ENCODE measurements at places on chromosomes 5 and 9.

GRCh38 chr9:4301296-4301695 lies 1.4 kb upstream of the GLIS3 start:
- H3K4me3 ChIP-seq: no peak overlapping the region
- H3K27me3 ChIP-seq: peaks cover 24% of the 10 kb centered on the region
- DNase-seq: no peak
- peaks cover 13% of the 10 kb centered on the region for H3K4me1 ChIP-seq
- H3K36me3 ChIP-seq: no peaks in the 10 kb centered on the region

DNA sequence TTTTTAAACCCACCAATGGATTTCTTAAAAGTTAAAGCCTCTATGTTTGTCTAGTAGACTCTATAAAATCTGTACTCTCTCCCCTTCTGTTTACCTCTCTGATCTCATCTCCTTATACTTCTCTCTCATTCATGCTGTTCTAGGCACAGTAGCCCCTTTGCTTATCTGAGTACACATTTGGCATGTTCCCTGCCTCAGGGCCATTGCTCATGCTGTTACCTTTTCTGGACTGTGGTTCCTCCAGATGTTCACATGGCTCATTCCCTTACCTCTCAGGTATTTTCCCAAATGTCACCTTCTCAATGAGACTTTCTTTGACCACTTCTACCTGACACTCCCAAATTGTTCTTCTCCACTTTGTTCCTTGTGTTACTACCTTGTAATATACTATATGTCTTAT lies 176.1 kb downstream of the CWC27 start:
- no peak for DNase-seq
- H3K4me1 ChIP-seq: no peaks in the 10 kb centered on the region
- no peak overlapping the region for H3K27ac ChIP-seq
- H3K4me3 ChIP-seq: no peak overlapping the region
- H3K36me3 ChIP-seq: no peaks in the 10 kb centered on the region

GRCh38 chr5:77300451-77300850 lies 90.0 kb downstream of the PDE8B start:
- H3K27ac ChIP-seq: no peak overlapping the region
- DNase-seq: no peak
- no peak overlapping the region for H3K4me3 ChIP-seq
- H3K27me3 ChIP-seq: peaks cover 12% of the 10 kb centered on the region
- peaks cover 5% of the 10 kb centered on the region for H3K4me1 ChIP-seq
- H3K36me3 ChIP-seq: no peaks in the 10 kb centered on the region

GRCh38 chr5:138448481-138449398 lies 9.9 kb downstream of the REEP2 start:
- no peak for DNase-seq
- H3K27ac ChIP-seq: peak overlapping the region; percentile 34
- peaks cover 5% of the 10 kb centered on the region for H3K4me1 ChIP-seq
- H3K36me3 ChIP-seq: no peaks in the 10 kb centered on the region
- H3K27me3 ChIP-seq: peaks cover 4% of the 10 kb centered on the region
- H3K4me3 ChIP-seq: no peak overlapping the region

GRCh38 chr9:124810663-124811355 lies 33.9 kb downstream of the OLFML2A start:
- no peaks in the 10 kb centered on the region for H3K36me3 ChIP-seq
- H3K4me1 ChIP-seq: no peaks in the 10 kb centered on the region
- no peak overlapping the region for H3K4me3 ChIP-seq

Measured in activated naive CD8-positive, alpha-beta T cell treated with anti-CD3 and anti-CD28 coated beads, Interleukin-2, amount 10 ng/mL, durations not matched to agents 7 days and 5 days (primary cell).